ENCODE measurements at places on chromosomes 6 and 20.

DNA sequence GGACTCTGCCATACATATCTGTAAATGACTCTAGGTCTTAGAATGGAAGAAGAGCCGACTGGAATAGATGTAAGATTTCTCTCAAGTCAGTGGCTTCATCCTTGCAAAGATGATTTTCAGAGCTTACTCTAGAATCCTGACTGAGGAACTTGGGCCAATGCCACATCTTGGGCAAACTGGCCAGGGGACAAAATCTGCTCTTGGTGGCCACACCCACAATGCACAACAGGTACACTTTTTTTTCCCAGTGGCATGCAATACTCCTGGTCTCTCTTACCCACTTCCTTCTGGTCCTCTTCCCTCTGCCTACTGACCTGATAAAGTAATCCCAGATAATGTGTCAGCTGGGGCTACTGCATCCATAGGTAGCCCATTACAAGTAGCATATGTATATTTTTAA, 13.4 kb downstream of the CLIC5 start:
- no peak for DNase-seq

DNA sequence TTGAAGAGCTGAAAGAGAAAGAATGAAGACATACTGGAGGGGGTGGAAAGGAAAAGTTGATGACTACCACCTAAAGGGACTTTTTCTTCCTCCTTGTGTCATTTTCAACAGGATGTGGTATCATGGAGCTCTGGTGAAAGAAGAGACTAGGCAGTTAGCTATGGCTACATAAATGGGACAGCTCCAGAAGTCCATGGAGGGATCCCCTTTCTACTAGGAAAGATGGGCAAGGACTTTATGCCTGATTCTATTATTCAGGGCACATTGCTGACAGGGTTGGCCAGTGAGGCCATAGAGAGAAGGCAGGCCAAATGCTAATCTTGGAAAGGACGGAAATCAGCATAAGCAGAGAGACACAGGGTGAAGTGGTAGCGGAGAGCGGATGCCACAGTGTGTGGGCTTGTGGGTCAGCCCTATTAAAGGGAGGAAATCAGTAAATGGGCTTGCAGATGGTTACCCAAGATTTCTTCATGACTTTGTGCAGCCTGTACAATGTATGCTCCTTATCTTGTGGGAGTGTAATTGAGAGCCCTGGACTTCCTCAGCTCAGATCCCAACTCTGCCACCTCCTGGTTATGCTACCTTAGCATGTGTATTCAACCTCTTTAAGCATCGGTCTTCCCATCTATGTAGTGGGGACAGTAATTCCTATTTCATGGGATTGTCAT, 77.4 kb upstream of the TMEM170B start:
- no peak for DNase-seq

DNA sequence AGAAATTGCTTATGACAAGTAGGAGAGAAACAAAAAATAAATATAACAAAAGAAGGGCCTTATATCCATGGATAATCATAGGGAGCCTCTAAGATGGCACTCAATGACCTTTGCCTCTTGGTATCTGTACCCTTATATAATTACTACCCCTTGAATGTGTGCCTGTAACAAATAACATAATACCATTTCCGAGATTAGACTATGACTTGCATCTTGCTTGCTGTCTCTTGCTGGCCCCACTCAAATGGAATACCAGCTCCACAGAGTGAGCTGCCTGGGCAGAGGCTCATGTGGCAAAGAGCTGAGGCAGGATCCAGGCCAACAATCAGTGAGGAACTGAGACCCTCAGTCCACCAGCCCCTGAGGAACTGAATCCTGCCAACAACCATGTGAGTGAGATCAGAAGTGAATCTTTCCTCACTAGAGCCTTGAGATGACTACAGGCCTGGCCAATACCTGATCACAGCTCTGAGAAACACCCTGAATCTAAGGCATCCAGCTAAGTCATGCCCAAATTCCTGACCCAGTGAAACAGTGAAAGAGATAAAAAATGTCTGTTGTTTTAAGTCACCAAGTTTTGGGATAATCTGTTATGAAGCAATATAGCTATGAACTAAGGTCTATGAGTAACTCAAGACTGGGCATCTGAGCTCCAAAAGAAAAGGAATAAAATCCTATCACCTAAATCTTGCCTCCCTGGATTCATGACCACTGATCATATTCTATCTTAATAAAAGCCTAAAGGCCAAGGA, 5.5 kb downstream of the KATNA1 start:
- no peak for DNase-seq

DNA sequence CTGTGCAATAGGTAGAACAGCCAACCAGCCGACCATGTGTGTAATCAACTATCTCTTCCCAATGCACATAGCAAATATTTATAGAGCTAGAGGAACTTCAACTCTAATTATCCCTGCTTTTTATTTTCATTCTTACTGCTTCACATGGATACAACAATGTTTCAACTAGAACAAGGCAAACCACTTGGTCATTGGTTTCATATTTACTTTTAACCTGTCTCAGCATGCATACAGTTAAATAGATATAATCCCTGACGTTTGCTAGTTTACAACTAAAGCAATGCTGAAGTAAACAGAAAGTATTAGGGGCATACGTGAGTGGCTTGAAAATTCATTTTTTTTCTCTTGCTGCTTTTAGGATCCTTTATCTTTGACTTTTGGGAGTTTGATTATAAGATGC, 318.5 kb upstream of the MAP3K7 start:
- no peak for DNase-seq

DNA sequence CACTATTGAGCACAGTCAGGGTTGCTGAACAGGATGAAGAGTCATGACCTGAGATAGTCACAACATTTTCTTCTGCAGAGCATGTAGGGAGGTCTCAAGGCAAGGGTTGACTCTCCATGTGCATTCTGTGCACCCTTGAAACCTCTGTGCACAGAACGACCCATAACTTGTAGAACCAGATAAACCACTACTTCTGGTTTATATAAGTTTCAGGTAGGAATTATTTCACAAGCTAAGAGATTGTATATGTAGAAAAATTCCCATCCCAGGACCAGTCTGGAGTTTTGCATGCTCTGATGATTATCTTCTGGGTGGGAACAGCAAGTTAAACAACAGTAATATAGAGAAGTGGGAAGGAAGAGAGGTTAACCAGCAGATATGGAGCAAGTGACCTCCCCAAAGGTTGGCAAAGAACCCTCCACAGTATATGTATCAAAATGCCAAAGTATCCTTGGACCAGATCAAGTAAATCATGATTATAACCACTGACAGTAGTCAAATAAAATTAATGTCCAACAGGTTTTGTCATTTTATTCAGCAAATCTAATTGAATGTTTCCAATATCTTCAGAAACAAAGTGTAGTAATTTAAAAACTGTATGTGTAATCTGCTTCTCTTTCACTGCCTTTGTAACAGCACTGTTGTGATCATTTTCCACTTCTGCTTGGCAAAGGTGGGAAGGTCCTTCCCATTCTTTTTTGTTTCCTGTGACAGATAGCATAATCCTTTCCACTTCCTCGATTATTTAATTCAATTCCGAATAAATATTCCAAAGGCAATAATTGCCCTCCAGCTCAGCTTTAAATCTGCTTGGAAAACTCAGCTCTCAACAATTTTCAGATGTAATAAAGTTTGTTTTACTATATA, 104.4 kb downstream of the SYNE1 start:
- no peak for DNase-seq

GRCh38 chr6:18101873-18102272, 20.6 kb downstream of the NHLRC1 start:
- no peak for DNase-seq

- no peak for DNase-seq
Observed at GRCh38 chr6:170089963-170090362, 200.9 kb downstream of the DLL1 start.

DNA sequence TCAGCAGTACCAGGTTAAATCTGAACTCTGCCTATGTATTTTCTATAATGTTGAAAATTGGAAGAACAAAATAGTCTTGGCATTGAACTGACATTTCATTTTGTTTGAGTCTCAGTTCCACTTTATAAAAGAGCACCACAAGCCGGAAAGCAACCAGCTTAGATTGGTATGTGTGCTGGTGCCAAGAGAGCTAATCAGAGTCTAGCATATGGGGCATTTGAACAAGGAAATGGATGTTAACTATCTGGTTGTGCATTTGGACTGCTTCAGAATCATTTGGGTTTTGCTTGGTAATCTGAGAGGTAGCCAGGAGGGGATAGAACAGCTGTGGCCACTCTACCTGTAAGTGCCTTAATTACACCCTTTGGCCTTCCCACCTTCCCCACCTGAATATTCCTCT, 184.8 kb downstream of the GRIK2 start:
- no peak for DNase-seq

Measured in HEK293T (cell line).